CD8-positive, alpha-beta memory T cell (primary cell): ENCODE measurements at places on chromosomes 4 and X.

DNA sequence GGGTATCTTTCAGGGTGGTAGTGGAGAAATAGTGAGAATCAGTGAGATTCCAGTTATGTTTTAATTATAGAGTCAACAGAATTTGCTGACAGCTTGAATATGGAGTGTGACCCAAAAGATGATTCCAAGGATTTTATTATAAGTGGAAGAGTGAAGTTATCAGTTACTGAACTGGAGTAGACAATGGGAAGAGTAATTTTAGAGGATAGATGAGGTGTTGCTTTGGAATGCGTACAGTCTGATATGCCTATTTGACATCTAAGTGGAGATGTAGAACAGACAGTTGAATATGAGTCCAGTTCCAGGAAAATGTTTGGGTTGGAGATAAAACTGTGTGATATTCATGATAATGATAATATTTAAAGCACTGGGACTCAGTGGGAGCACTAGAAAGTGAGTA lies 174.2 kb downstream of the MAPK10 start:
- no peak for DNase-seq

DNA sequence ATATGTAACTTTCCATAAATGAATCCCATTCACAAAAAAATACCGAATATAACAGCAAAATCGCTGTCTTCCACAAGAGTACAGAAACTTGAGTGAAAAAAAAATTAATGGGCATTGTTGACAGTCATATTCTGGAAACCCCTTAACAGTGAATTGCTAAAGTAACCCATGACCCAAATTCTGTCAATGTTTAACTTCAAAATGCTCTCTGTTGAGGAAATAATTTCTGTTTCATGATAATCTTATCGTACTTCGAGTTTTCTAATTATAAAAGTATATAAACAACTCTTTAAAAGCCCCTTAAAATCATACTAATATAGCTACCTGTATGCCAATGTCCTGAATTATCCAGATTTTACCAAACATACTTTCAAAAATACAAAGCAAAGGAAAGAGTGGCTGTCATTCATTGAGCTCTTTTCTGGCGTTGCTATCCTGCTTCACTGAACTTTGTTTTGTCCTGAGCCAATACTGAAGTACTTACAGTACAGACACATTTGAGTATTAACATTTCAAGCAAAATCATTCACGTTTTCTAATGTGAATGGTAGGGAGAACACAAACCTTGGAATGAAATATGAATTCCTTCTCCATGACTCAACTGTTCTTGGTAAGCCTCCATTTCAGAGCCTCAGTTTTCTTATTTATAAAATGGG lies 2.4 kb downstream of the XAGE3 start:
- no peak for DNase-seq

DNA sequence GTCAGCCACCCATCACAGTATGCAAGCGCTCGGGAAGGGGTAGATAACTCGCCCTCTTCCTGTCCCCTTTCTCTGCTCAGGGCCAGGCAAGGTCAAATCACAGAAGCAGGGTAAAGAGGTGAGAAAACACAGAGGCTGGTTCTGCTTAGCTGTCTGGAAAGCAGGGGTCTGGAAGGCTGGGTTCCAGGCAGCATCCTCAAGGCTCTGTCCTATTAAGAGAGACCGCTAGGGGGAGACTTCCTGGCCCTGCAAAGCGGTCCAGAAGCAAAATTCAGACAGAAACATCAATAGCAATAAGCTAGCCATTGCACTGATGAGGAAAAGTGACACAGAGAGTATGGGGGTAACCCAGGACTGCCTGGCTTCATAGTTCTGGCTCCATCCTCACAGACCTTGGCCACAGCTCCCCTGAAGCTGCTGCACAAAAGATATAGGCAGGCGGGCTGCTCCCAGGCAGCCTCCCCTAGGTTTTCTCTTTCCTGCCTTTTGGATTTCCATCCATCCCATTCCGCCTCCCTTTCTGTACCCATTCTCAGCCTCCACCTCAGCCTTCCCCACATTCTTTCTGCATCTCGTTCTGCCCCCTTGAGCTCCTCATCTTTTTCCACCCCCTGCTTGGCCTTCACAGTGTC lies 308.5 kb downstream of the EVC2 start:
- no peak for DNase-seq

DNA sequence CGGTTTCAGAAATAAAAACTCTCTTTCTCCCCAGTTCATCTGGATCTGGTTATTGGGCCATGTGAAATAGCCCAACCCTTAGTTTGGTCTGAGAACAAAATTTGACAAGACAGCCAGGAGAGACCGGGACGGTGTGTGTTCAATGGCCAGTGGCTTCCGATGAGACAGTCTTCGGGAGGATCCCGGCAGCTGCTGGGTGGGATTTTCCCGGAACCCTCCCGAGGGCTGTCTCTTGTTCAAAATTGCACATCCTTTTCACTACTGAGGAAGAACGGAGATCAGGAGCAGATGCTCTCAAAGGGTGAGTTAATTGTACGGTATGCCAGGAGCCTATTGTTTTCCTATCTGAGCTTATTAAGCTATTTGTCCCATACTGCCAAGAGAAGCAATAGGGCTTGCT lies 166.5 kb downstream of the PRR32 start:
- DNase-seq: no peak

GRCh38 chr4:156939139-156939538 lies 32.5 kb downstream of the PDGFC start:
- no peak for DNase-seq

- DNase-seq: no peak
Measured at GRCh38 chrX:69080855-69081465, 84.3 kb downstream of the PJA1 start.

DNA sequence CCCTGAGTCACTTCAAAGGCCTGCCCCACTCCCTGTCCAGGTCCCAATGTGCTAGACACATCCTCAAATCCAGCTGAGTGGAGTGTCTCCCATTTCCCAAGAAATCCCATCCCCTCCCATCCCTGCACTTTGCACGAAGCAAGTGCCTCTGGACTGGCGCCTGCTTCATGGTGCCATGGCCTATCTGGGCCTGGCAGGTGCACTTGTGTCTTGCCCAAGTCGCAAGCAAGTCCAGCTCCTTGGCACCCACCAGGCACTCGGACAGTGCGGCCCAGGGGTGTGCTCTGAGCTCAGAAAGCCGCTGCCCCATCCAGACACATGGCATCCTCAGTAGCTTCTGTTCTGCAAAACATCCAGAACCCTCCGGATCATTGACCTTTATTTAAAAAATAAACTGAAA lies 97.4 kb downstream of the DCTD start:
- no peak for DNase-seq

- DNase-seq: no peak
Measured at GRCh38 chrX:121216641-121217374, 169.4 kb downstream of the GLUD2 start.

- no peak for DNase-seq
Measured at GRCh38 chrX:129310000-129310399, 213.3 kb downstream of the SMARCA1 start.

- no peak for DNase-seq
Measured at GRCh38 chrX:73849073-73849472, 286.1 kb downstream of the CHIC1 start.

- DNase-seq: no peak
Measured at GRCh38 chr4:186341655-186342054, 75.7 kb downstream of the F11 start.

DNA sequence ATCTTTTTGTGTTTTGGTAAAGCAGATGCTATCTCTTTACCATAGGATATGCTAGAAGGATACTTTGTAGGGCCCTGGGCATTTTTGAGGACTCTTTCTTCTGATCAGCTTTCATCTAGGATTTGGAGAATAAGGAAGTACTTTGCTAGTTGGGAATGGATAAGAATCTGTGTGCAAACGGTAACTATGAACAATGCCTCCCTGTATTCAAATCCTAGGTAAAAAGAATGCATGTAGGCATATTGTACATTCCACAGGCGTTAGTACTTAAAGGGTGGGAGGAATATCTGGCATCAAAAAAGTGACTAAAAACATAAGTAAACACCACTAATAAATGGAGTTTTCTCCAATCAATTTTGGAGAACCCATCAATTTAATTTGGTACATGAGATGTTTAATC lies 59.7 kb downstream of the SH3BGRL start:
- no peak for DNase-seq

DNA sequence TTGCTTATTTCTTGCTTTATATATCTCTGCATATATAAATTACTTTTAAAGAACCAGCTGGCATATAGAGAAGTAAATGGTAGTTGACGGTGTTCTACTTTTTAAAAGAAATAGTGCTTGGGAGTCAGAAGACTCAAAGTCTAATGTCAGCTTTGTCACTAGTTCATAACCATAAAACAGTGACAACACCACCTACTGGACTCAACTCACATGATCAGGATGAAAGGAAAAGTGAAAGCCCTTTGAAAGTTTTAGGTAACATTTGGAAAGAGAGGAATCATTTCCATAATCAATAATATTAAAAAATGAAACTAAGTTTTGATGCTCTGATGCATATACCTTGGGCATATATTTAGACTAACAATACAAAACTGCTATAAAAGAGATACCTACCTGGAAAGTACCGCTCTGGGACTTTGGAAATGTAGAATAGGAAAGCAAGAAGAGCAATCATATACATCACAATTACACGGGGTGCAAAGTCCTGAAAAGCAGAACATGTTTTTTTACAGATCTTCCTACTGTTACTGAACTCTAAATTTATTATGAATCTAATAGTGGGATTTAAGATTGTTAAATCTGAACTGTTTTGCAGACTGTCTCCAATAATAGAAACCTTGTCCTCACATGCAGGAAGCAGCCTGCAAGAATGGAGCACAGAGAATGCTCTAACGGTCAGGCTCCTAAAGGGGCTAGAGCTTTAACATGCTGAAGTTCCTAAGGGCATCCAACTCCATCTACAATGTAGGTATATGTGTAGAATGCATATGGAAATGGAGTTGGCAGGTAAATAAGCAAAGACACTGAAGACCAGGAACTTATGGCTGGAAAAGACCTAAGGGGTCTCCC lies 15.6 kb downstream of the PAQR3 start:
- no peak for DNase-seq

- DNase-seq: no peak
Measured at GRCh38 chr4:56475917-56476316, 8.5 kb downstream of the SRP72 start.

DNA sequence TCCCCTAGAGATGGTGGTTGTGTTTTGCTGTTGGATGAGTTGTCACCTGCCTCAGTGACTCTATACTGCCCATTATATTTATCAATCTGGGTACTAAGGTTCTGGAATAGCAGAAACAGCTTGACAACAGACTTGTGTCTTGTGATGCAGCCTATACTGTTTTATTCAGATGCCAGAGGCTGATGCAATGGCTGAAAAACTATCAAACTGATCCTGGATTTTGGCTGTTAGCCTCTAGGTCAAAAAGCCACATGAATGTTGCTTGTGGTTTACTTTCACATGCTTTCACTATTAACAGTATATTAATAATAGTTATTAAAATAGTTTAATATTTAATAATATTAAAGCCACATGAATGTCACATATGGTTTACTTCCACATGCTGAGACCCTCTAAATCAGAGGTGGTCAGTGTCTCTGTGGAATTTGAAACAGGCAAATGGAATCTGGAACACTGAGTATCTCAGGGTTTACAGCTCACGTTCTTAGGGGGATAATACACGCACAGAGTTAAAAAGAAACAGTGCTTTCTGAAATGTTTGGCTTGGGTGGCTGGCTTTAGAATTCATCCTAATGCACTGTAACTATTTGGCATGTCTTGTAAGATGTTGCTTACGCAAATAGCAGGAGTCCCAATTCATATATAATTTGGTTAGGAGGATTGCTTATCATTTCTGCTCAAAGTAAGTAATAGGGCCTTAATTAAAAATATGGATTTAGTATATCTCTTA lies 82.5 kb upstream of the LCORL start:
- no peak for DNase-seq

DNA sequence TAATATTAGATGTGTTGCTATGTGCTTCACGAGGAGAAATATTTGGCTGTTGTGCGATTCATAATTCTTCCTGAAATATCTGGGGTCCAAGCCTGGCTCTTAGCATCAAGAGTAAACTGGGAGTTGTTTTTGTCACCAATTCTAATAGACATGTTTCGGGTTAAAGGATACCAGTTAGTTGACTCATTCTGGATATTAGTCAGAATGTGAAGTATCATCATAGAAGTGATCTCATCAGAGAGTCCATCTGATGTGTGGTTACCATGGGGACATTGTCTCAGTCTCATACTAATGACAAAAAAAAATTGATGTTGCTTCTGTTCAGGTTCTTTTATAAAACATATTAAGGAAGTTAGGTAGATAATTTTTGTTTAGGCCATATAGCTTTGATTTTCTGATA lies 57.2 kb upstream of the MTMR1 start:
- DNase-seq: no peak

- DNase-seq: no peak
Measured at GRCh38 chr4:54038056-54038455, 26.3 kb downstream of the CHIC2 start.

GRCh38 chrX:9913146-9913433 lies 54.1 kb upstream of the CLDN34 start:
- DNase-seq: no peak

DNA sequence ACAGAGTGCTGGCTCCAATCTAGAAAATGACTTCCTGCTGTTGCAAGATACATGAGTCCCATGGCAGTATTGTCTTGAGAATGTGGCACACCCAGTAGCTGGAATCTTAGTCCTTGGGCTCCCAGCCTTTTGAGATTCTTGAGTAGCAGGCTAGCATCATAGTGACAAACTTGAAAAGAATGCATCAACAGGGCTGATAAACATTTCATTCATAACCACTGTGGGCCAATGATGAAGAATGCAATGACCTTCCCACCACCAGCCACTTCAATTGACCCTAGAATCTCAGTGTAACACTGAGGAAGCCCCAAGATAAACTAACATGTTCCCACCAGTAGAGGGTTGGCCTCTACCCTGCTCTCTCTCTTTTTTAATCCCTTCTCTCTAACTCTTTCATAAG lies 329.3 kb downstream of the GBA3 start:
- DNase-seq: no peak

GRCh38 chrX:132741689-132742088 lies 216.7 kb downstream of the HS6ST2 start:
- no peak for DNase-seq

DNA sequence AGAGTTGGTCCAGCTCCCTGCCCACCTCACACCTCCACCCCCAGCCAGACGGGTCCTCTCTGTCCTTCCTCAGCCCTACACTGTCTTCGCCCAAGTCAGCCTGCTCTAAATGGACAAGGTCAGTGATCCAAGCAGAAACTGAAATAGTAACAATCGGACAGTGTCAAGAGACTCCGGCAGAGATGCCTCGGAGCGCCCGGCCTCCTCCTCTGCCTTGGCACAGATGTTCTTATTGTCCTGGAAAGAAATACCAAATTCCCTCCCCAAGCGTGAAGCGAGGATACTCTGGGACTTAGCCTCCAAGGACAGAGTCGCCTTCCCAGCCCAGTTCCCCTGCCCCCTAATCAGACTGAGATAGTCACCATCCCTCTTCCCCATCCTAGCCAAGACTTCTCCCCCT lies 28.5 kb downstream of the UTP14A start:
- no peak for DNase-seq

- DNase-seq: peak; percentile 58
Measured at GRCh38 chrX:13658602-13659001, 5.7 kb downstream of the TCEANC start.

DNA sequence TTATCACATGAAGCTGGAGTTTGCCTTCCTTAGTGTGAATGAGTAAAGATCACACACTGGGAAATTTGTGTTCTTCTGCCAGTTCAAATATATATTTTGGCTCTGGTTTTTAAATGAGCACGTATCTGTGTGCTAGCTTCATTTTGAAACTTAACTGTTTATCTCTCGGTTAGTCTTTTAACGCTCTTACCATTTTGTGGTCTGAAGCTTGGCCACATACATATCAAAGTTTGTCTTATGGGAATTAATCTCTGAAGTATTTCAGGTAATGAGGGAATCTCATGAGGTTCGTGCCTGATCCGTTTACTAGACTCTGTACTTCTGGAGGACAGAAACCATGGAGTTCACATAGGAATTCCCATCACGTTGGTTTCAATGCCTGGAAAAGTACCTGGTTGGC lies 13.8 kb downstream of the ATP10D start:
- DNase-seq: no peak
